ENCODE measurements at places on chromosomes 13 and 19.

DNA sequence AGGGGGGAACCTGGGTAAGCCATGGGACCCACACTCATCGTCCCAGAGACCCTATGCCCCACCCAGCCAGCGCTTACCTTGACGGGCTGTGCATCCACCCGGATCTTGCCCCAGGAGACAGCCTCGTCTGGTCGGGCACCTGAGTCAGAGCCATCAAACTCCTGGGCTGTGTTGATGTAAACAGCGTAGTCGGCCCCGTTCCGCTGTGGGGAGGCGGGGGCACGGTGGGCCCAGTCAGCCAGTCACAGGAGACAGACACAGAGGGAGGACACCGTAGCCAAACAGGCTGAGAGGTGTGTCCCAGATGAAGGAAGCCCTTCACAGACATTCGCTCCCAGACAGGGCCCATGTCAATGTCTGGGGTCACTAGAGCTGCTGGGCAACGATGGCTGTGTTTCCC is 5.7 kb downstream of the DHPS start:
- no peak for DNase-seq

DNA sequence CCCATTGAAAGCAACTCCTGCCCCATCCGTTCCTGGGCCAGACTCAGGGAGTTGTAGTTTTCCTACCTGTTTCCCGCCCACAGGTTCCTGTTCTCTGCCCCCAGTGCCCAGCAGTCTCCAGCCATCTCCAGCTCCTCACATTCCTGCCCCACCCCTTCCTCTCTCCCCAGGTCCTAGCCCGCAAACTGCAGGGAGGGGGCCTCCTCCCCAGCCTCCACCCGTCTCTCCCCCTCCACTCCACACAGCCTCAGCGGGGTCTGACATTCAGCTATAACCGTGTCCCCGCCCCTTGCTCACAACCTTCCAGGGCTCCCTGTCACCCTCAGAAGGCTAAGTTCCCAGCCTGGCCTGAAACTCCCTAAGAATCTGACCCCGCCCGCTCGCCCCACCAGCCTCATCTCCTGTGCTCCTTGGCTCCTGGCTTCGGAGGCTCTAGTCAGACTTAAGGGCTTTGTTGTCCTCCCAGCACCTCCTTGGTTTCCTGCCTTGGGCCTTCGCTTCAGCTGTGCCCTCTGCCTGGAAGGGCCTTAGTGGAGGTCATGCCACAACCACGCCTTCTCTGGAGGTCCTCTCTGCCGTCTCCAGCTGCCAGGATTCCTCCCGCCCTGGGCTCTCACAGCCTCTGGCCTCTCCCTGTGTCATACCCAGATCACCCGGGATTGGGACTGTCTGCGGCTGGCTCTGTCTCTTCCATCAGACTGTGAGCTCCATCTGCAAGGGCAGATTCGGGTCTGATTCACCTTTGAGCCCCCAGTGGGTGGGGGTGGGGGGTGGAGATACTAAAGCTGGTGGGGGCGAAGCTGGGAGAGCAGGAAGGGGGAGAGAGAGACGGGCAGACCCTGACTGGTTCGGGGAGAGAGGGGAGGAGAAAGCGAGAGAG is 5.1 kb upstream of the SPACA6 start:
- DNase-seq, result peak; percentile 10

DNA sequence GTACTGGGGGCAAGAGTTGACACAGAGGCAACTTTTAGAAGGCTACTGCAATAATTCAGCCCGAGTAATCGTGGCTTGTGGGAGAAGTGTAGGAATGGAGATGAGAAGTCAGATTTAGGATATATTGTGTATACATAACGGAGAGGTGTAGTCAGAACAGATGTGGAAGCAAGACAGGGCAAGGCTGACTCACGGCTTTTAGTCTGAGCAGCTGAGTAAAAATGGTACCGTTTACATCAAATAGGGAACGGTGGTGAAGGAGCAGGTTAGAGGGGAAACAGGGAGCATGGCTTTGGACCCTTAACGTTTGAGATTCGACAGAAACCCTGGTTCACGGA is 796 bp upstream of the LSM14A start:
- DNase-seq, result no peak

GRCh38 chr19:4016486-4016885 is 8.9 kb downstream of the PIAS4 start:
- no peak for DNase-seq
